ENCODE measurements at places on chromosomes 12 and 14. TPM values are rescaled to one million over a fixed set of nuclear protein-coding genes. Genes with fewer than 3 reads are reported as not detected.

The SERPINA6 gene
- not detected for total RNA-seq

The DTX1 gene
- total RNA-seq, result 0.36 TPM

The GEMIN2 gene
- 28.4 TPM for total RNA-seq

The POTEM gene
- not detected for total RNA-seq

The RPL36AL gene
- total RNA-seq, result 206 TPM

The KIF5A gene
- total RNA-seq, result under 0.01 TPM

The B3GNT4 gene
- total RNA-seq, result 0.67 TPM

The FIGNL2 gene
- total RNA-seq, result under 0.01 TPM

The EDDM3A gene
- not detected for total RNA-seq

Data from melanocyte of skin (primary cell).